ENCODE measurements at places on chromosomes 4 and X.

DNA sequence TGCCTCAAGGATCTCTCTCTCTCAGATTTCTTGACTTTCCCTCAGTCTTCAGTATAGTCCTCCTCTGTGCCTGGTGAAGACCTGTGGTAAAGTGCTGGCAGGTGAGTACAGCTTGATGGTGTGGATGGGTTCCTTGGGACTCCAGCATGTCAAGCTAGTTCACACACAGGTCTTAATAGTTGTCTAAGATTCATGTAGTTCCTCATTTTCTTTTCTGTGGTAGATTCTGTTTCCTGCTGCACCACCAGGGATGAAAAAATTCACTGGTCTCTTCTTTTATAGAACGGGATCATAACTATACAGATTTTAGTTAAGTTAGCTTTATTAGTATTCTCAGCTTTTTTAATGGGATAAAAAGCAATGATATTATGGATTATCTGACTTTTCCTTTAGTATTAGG lies 32.5 kb upstream of the PAQR3 start:
- no peak for DNase-seq

DNA sequence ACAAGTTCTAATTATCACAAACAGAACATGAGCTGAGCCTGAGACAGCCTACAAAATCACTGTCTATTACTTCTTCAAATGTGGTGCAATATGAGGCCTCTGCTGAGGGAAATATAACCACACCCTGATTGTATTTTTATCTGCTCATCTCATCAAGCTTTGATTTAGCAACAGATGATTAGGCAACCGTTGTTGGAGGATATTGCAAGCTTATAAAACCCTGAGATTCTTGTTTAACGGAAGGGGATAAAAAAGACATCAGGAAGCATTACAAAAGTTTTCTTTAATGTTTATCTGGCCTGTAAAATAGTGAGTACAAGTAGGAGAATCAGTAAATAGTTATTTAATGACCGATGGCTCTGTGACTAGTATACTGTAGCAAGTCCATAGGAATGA lies 108.5 kb downstream of the ZNF330 start:
- DNase-seq, result no peak

- DNase-seq, result no peak
Measured at GRCh38 chr4:37754410-37755185, 68.4 kb upstream of the RELL1 start.

GRCh38 chr4:54226404-54227255 lies 2.5 kb upstream of the PDGFRA start:
- DNase-seq, result peak; percentile 47

DNA sequence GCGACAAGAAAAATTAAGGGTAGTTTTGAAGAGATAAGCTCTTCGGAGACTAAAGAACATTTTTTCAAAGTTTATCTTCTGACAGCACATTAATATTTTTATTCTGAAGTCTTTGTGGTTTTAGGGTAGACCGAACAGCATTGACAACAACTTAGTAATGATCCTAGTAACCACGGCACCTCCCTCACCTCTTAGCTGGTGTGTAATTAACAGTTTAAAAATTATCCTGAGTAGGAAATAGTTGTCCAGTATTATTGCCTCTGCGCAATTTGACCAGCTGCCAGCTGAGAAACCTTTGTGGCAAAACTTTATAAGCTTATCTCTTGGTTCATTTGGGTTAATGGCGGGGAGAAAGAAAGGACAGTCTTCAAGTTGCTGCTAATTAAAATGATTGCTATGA lies 213.6 kb downstream of the CBLL2 start:
- DNase-seq, result no peak

DNA sequence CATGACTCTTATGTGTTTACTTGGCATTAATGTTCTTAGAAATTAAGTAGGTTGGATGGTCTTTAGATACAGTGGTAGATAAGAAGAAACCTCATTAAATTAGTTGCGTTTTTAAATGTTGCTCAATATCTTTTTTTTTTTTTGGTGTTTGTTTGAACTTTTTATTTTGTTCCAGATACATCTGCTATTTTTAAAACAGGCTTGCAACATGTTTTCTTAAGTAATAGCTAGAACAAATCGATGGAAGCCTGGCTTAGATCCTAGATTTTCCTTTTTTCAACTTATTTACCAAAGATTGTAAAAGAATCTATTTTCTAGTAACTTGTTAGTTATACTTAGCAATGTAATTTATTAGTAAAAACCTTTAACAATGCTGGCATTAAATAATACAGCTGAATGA lies 9.3 kb downstream of the CNKSR2 start:
- no peak for DNase-seq

DNA sequence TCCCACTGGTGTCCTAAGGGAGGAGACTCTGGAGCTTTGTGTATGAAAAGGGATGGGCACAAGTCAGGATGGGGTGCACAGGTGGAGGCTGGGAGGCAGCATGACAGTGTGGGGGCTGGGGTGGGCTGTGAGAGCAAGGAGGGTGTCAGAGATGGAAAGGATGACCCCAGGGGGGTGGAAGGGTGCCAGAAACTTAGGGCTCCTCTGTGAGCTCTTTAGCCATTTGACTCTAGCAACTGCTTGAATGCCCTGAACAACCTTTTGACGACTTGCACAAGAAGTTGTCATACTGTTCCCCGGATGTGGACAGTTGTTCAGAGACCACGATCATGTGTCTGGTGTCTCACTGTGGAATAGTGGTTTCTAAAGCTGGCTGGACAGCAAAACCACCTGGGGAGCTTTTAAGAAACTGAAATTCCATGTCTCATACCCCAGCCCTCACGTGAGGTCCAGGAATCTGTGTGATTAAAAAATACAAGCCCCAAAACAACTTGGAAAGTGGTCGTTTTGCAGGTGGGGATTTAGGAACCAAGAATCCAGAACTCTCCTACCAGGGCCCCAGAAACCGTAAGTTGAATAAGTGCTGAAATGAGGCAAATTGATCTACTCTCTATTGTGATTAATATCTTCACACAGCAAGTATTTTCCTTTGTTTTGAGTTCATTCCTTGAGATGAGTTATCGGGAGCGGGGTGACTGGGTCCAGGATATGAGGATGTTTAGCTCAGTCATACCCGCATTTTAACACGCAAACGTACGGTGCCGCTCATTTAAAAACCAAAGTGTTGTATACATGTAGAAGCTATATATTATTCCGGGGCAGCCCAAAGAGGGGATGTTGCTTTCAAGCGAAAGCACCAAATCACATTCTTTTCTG lies 3.4 kb downstream of the RHOH start:
- no peak for DNase-seq
